Mesenteric fat pad (tissue), 1 donor: ENCODE measurements at places on chromosomes 4 and X. TPM values are rescaled to one million over a fixed set of nuclear protein-coding genes. Genes with fewer than 3 reads are reported as not detected.

GRCh38 chr4:77009511-77010115, 60.1 kb downstream of the SEPTIN11 start:
- no peak for DNase-seq

- DNase-seq = no peak
Measured at GRCh38 chr4:88457307-88458103, 586 bp downstream of the HERC5 start.

Gene IQSEC2
- 15.4 TPM for total RNA-seq

Gene TLL1
- total RNA-seq = 7.2 TPM

- no peak for DNase-seq
Measured at GRCh38 chr4:101921370-101921769, 130.8 kb downstream of the BANK1 start.

GRCh38 chr4:183407128-183407585, 37.3 kb upstream of the CDKN2AIP start:
- peak; percentile 96 for DNase-seq
